Left colon (tissue), 2 donors: ENCODE measurements at places on chromosomes 12 and 14.

- DNase-seq: peak; percentile 27
These were observed 1.6 kb downstream of the CEP170B start for GRCh38 chr14:104866451-104867370.

DNA sequence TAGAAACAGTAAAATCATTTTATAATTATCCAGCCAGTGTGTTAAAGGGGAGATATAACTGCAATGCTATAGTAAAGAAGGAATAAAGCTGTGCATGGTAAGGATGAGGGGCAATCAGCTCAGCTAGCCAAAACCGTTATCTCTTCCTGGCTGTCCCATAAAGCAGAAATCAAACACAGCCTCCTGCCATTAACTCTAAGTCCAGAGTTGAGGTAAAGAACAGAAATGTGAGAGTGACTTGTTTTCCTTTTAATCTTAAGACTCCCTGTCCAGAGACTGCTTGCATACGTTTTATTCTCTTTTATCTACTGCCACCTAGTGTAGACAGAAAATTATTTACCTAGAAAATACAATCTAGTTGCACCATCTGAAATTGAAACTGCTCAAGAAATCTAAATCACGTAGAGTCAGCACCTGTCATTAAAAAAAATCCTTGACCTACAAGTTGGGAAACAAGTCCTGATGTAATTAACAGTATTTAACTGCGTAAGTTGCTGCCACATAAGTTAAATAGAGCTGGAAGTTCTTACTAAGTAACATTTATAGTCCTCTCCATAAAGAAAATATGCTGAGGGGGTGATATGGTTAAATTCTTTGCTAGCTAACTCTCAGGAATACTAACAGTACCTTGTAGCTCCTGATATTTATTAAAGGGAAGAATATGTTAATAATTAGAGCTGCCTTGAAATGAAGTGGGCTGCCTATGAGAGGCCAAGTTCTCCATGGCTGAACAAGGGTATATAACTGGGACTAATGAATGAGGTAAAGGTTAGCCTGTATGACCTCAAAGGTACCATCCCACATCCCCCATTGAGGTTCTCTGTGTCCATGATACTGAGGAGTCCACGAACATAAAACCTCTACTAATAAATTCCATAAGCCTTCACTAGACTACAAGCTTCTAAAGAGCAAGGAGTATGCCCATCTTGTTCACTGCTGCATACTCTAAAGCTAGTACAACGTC, 62.7 kb downstream of the GALNT4 start:
- no peak for DNase-seq

DNA sequence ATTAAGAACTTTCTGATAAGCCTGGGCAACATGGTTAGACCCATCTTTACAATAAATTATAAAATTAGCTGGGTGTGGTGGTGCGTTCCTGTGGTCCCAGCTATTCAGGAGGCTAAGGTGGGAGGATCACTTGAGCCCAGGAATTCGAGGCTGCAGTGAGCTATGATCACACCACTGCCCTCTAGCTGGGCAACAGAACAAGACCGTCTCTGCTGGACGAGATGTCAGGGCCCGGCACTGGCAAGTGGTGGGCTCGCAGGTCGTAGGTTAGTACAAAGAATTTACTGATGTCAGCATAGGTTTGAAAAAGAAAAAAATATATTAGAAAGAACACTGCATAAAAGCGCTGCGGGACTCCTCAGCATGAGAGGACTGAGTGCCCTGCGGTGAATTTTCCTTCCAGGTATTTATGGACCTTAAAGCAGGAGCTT, 15.7 kb upstream of the VSIG10 start:
- DNase-seq: no peak

GRCh38 chr12:51341251-51342007, 5.0 kb downstream of the CELA1 start:
- DNase-seq: peak; percentile 81

- DNase-seq: no peak
These were observed 54.6 kb downstream of the NUAK1 start for GRCh38 chr12:106084014-106084671.

DNA sequence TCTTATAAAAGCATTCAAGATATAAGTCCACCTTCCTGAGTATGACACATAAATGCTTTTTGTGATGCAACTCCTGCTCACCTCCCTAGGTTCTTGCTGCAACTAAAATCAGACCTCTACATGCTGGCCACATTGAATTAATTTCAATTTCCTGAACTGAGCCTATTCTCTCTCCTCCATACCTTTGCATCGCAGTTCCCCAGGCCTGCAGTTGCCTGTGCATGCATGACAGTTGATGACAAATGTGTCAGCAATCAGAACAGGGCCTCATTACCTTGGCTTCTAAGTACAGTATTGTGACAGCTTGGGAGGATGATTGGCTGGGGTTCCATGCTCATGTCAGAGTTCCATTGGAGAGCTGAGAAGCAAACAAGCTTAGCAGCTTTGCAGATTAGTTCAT, 3.9 kb upstream of the TM7SF3 start:
- DNase-seq: no peak

- no peak for DNase-seq
These were observed 33.1 kb downstream of the C12orf42 start for GRCh38 chr12:103462675-103463074.

- DNase-seq: peak; percentile 53
These were observed 37.2 kb upstream of the BDKRB2 start for GRCh38 chr14:96167224-96168148.

DNA sequence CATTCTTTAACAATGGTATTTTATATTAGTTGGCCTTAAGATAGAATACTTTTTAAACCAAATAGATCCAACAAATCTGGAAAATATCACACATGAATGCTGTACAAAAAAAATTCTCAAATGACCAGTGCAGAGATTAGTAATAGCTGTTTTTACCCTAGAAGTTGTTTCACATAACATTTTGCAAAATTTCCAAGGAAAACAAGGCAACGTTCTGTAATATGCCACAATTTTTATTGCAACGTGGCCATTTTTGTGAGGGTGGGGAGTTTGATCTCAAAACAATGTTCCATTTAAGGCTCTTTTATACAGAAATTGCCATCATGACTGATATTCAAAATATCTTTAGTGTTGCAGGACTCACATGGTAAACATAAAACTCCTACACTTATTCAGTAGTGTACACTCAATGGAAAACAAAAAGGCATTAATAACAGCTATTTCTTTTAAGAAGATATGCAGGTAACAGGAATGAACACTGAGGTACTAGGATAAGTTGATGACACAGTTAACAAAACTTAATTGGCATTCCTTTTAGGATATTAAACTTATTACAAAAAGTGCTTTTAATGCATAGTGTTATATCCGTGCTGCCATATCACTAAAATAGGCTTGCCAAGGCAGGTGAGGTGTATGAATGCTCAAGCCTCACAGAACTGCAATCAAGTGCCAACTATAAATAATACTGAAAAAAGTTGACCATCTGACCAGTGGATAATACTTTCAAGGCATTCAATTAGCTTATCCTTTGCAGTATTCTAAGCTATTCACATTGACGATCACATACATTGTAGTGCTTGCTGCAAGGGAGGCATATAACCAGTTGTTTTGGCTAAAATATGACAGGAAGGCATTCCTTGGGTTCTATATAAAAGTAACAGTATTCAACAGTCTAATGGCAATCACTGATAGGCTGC, 2.3 kb downstream of the CFL2 start:
- no peak for DNase-seq

DNA sequence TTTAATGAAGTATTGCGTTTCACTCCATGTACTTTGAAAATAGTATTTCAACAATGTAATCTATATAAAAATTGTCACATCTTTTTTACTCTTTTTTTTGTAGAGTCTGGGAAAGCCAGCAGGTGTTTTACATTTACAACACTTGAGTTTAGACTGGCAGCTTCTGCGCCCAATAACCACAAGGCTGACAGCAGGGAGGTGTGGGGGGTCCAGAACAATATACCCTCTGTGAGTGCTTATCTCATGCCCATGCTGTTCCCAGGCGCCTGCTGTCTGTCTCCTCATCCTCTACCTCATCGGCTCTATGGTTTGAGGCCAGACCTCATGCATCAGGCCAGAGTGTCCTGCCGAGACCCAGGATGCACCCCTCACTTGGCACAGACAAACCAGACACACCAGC, 24.9 kb downstream of the FBRSL1 start:
- DNase-seq: no peak

GRCh38 chr12:91854725-91855124, 290.9 kb downstream of the BTG1 start:
- no peak for DNase-seq

DNA sequence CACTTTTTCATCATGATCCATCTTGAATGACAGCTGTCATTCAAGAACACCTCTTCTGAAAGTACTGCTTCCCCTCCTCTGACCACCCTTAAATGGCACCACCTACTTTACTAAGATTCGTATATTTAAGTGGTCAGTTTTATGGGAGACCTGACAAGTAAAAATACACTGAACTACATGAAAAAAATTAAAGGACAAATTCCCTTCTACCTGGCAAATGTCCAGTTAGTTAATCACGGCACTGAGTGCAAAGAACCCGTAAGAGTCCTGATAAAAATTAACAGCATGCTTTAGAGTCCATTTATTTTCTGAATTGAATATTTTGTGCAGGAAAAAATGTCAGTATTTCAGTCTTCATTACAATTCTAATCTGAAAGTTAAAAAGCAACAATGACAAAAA, 48.7 kb downstream of the SETD3 start:
- no peak for DNase-seq

- no peak for DNase-seq
These were observed 32.7 kb downstream of the CACNA2D4 start for GRCh38 chr12:1885599-1886245.

DNA sequence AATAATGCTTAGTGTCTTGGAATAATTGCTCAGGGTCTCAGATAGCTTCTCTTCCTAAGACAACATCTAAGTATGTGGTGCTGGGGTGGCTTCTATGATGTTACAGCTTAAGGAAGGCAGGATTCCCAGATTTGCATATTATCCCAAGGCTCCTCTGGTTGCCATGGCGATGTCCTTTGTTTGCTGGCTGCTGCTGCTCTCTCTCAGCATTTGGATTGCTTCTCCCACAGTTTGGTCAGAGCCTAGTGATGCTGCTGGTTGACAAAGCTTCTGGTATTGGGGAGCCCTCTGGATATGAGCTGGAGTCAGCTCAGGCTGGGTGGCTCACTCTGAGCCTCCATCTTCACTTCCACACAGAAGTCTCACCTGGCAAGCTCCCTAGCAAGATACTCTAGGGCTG, 56.4 kb upstream of the FBXO33 start:
- no peak for DNase-seq

GRCh38 chr14:29836395-29836794, 91.3 kb downstream of the PRKD1 start:
- no peak for DNase-seq

GRCh38 chr12:80135624-80136023, 36.3 kb downstream of the OTOGL start:
- no peak for DNase-seq

DNA sequence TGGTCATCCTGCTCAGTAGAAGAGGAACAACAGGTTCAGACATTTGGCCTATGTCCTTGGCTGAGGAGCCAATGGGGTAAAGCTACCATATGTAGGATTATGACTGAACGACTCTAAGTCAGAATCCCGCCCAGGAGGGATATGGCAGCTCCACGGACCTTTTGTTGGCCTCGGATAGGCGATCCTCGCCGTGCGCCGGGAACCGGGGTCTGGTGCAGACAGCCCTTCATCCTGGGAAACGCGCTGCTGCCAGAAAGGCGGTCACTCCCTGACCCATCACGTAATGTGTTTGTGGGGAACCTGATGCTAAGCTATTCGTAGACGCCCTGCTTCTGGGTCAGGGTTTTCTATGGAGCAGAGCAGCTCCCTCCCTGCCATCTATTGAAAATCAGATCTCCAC, 178.9 kb upstream of the ALG10B start:
- no peak for DNase-seq

- DNase-seq: peak; percentile 57
These were observed 620 bp downstream of the YBX3 start for GRCh38 chr12:10722502-10722904.

GRCh38 chr14:22097586-22098292, 424.1 kb upstream of the OR4E1 start:
- DNase-seq: no peak

- DNase-seq: no peak
These were observed 52.4 kb upstream of the CDKN3 start for GRCh38 chr14:54344445-54344844.

DNA sequence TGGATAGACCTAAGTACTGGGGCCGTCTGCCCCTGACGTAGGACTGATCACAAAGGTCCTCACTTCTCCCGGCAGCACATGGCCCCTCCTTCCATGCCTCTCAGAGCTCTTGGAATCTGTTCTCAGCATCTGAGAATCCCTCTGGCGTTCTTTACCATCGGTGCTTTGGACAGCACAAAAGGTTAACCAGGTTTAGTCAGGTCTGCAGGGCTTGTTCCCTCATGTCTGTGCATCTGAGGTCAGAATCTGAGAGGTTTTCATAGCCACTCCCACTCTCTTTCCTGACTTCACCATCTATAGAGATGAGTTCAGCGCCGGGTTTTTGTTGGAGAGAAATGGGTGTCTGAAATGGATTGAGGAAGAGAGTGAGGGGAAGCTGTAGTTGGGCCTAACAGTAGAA, 130.0 kb upstream of the ARHGAP5 start:
- no peak for DNase-seq

GRCh38 chr14:23385642-23386265, 8.9 kb downstream of the CMTM5 start:
- no peak for DNase-seq

- DNase-seq: peak; percentile 57
These were observed 606 bp downstream of the EP400 start for GRCh38 chr12:131950182-131950913.

- no peak for DNase-seq
These were observed 109.4 kb upstream of the NOS1 start for GRCh38 chr12:117470804-117471203.

GRCh38 chr12:7369274-7369729, 65.4 kb downstream of the ACSM4 start:
- DNase-seq: no peak

- DNase-seq: no peak
These were observed 10.1 kb upstream of the PPM1A start for GRCh38 chr14:60238955-60239354.

GRCh38 chr12:110224379-110225304, 56.4 kb upstream of the ATP2A2 start:
- DNase-seq: no peak

GRCh38 chr14:91229743-91230200, 14.7 kb downstream of the GPR68 start:
- no peak for DNase-seq

- DNase-seq: no peak
These were observed 87.3 kb downstream of the TTC7B start for GRCh38 chr14:90728951-90729350.

DNA sequence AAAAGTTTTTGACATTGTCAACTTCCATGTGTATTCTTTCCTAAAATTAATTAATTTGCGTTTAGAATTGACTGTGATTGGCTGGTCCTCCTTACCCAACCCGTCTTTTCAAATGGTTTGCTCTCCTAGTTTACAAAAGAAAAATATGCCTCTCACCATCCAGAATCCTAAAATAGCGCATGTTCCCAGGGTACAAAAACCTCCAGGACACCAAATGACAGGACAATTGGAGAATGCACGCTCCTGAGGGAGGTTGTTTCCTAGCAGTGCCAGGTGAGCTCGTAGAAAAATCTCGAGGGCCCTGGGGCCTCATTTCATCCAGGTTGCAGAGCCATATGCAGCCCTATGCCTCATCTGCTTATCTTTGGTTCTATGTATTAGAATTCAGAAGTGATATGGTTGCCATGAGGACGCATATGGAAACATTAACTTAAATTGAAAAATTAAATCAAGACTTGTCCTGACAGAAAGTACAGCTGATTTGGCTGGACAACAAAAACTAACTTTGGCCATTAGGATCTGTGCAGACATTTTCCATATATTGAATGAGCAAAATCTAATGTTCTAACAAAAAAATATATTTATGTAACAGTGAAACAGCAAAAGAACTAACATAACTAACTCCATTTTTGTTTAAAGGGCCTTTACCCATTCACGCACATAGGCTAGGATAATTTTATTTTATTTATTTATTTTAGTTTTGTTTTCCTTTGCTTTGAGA, 28.2 kb upstream of the EGLN3 start:
- DNase-seq: no peak
